ENCODE measurements at places on chromosomes 1 and 21.

- DNase-seq = no peak
These were observed 118.9 kb downstream of the TOMM20 start for GRCh38 chr1:235009561-235010306.

DNA sequence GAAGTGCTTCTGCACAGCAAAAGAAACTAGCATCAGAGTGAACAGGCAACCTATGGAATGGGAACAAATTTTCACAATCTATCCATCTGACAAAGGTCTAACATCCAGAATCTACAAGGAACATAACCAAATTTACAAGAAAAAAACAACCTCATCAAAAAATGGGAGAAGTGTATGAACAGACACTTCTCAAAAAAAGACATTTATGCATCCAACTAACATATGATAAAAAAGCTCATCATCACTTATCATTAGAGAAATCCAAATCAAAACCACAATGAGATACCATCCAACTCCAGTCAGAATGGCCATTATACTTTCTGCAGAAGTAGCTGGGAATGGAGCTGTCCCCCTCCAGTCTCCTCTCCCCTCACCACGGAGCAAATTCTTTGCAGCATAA lies 2.9 kb upstream of the OR2M3 start:
- DNase-seq = no peak

DNA sequence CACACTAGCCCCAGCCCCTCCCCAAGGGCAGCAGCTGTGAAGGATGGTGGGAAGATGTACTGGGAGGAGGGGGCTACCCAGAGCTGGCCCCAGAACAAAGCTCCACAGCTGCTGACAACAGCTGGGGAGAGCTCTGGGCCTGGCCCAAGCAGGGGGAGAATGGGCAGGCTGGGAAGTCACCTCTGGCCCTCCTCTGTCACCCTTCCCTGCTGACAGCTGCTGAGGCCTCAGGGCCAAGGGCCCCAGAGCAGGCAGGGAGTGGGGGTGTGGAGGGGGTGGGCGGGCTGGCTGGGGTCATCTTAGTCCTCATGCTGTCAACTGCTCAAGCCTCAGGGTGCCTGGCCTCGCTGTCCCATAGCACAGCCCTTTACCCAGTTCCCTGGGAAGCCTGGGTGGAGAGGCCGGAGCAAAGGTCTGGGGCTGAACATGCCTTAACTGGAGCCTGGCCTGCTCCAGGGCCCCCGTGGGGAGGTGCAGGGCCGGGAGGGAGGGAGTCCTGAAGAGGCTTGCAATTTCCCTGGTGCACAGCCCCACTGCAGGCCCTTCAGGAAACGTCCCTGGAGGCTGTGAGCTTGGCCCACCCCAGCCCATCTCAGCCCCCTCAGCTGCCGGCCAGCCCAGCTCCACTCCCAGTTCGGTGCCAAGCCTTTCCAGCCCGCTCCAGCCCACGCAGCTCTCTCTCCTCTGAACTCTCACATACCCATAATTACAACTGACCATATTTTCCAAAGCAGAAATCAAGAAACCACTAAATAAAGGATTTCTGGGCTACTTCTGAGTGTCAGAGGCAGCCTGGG lies 25.7 kb downstream of the HSPG2 start:
- DNase-seq = no peak

GRCh38 chr1:29802181-29803068 lies 566.1 kb downstream of the PTPRU start:
- no peak for DNase-seq

DNA sequence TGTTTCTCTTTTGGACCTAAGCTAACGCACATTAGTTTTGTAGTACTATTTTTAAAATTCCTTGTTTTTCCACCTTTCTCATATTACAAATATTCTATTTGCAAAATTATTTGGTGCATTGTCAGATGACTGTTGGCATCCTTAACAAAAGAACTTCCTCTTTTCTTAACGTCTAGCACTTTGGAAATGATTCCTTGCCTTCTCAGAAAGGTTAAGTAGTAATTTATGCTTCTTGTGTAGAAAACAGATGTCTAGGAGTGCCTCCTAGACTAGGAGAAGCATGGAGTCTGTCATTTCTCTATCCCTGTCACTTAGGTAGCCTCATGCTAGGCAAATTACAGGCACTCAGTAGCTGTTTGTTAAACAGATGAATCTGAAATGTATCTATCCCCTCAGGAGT lies 64.4 kb downstream of the HSPA13 start:
- no peak for DNase-seq

DNA sequence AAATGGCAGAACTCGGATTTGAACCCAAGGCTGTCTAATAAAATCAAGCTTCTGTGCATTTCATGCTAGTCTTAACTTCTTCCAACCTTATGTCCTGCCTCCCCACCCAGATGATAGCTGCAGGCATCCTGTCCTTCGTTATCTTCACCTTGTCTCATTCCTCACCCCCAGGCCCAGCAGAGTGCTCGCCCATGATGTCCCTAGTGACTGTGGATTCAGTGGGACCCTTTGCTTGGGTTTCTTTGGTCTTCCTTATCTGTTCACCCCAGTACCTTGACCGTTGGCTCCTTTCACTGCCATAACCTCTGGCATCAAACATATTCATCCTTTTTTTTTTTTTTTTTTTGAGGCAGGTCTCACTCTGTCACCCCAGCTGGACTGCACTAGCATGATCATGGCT lies 5.6 kb upstream of the BSDC1 start:
- DNase-seq = no peak

DNA sequence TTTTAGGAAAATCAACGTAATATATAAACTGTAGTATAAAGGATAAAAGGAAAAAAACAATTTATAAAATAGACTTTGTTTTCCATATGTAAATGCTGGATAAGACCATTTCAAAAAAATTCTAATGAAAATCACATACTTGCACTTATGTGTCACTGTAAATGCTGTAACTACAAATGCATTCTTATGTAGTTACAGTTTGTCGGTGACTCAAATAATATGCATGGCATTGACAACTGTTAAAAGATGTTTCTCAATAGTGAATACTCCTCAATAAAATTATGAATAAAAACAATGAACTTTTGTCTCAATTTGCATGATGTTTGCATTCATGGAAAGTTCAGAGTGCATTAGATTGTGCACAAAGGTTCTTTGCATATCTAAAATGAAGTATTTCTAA lies 614.0 kb upstream of the CHRM3 start:
- DNase-seq = no peak

DNA sequence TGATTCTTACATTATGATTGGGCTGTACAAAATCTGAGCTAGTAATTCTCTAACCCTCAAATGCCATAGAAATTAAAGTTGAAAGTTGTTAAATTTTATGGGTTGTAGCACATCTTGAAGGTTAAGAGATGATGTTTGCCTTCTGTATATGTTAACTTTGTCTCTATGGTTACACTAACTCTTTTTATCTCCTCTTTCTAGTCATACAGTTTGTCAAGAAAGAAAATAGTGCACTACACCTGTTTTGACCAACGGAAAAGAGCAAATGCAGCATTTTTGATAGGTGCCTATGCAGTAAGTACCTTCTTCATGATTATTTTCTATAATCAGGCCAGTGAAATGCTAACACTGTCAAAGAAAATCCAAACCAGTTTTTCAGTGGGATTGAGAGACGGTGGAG lies 38.2 kb downstream of the CDC14A start:
- DNase-seq = no peak

DNA sequence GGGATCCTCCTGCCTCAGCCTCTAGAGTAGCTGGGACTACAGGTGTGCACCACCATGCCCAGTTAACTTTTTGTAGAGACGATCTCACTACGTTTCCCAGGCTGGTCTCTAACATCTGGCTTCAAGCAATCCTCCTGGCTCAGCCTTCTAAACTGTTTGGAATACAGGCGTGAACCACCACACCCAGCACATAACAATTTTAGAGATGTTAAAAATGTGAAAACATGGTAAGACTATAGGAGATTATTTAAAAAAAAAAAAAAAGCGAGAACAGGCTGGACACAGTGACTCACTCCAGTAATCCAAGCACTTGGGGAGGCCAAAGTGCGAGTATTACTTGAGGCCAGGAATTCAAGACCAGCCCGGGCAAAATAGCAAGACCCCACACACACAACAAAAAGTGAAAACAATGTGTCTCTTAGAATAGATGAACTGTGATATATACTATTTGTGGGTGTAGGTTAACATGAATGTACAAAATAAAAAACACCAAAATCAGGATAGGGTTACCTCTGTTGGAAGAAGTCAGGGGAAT lies 19.6 kb downstream of the CCDC18 start:
- no peak for DNase-seq

Data from activated CD8-positive, alpha-beta memory T cell treated with anti-CD3 and anti-CD28 coated beads for 4 hours (primary cell).